Neural crest cell (in vitro differentiated cells): ENCODE measurements at places on chromosomes 12 and 14.

- DNase-seq, result no peak
These were observed 1082.1 kb downstream of the AACS start for GRCh38 chr12:126147321-126147720.

GRCh38 chr12:68422956-68423574 is 90.9 kb upstream of the MDM1 start:
- DNase-seq, result no peak

DNA sequence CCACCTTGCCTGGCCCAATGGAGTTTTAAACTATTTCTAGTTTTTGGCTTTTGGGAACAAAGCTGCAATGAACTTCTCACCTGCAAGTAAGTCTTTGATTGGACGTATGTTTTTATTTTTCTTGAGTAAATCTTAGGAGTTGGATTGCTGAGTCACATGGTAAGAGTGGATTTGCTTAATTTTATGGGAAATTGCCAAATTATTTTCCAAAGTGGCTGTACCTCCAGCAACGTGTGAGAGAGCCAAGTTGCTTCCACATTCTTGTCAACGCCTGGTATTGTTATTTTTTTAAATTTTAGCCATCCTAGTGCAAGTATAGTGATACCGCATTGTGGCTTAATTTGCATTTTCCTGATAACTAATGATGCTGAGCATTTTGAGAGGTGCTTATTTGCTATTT is 136.6 kb downstream of the LMNTD1 start:
- no peak for DNase-seq

GRCh38 chr12:5512601-5512970 is 80.7 kb downstream of the NTF3 start:
- no peak for DNase-seq

- no peak for DNase-seq
These were observed 49.3 kb downstream of the RAB35 start for GRCh38 chr12:120067084-120067869.

- no peak for DNase-seq
These were observed 13.6 kb downstream of the ARHGEF40 start for GRCh38 chr14:21083565-21084325.
